ELF-1 (cell line): ENCODE measurements at places on chromosomes 5 and 9.

GRCh38 chr9:122320413-122320881, 50.4 kb upstream of the PTGS1 start:
- no peak for DNase-seq

DNA sequence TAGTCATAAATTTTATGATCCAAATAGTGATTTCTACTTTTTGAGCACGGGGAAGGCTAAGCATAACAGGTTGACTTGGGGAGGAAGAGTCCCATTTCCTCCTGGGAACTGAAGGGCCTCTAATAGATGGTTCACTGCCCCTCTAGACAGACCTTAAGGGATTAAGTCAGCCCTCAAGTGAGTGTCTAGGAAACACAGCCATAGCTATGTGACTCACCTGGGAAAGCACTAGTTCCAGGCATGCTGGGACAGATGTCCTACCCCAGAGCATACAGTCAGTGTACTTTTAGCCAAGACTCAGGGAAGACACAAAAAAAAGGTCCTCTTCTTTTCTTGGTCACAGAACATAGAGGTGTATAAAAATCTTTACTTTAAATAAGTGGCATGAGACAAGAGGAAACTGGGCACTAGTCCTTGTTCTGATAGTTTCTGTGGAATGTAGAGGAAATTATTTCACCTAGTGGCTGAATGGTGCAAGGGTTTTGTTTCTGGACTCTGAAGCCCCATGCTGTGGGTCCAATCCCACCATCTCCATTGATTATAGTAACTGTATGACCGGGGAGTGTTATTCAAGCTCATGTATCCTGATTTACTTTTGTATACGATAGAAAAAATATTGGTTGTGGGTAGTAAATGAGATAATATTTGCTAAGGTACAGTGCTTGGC, 86.0 kb downstream of the NREP start:
- DNase-seq = no peak

GRCh38 chr5:93635991-93636390, 53.0 kb downstream of the NR2F1 start:
- DNase-seq = no peak

DNA sequence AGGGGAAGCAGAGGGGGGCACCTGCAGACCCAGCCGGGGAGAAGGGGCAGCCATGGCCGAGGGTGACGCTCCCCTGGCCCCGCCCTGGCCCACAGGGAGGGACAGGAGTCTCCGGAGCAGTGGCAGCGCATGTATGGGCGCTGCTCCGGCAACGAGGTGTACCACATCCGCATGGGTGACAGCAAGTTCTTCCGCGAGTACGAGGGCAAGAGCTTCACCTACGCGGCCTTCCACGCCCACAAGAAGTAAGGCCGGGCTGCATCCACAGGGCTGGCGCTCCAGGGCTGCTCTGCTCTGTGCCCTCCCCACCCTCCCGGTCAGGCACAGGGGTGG, 68.2 kb downstream of the KCNT1 start:
- DNase-seq = no peak

GRCh38 chr5:10617103-10617502, 53.2 kb downstream of the ANKRD33B start:
- DNase-seq = no peak

- DNase-seq = no peak
Observed at GRCh38 chr5:146791471-146791870, 87.1 kb downstream of the PPP2R2B start.

GRCh38 chr5:40634154-40634553, 45.6 kb upstream of the PTGER4 start:
- no peak for DNase-seq

GRCh38 chr5:405421-405820, 37.6 kb upstream of the EXOC3 start:
- DNase-seq = no peak

DNA sequence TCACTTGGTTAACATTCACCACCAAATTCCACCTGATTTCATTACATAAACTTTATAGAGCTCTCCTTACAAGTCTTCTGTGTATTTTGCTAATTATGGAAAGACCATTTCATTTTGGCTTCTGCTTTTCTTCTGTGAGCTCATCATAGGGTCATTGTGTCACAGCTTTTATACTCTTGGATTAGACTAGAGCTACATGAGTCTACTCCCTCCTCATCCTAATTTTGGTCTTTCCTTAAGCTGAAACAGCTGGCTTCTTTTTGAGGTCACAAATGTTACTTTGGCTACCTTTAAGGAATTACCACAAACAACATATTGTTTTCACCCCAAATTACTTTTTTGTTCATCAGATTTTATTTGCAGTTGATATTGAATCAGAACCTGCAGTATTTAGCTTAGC, 103.0 kb downstream of the NPR3 start:
- no peak for DNase-seq

DNA sequence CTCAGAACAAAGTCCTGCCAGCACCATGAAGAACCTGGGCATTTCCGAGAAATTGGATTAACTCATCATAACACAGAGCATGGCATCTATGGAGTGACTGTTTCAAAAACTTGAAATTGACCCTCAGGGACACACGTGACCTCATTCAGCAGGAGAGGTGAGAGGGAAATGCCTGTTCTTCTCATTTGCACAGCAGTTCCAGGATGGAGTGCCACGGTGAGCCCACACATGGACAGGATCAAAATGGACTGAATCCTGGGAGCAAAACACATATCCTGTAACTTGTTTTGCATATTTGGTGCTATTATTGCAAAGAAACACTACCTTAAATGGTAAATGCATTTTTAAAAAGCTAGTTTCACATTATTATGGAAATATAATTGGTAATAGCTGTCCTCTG, 256.1 kb upstream of the IRX2 start:
- no peak for DNase-seq

- DNase-seq = no peak
Observed at GRCh38 chr9:135410421-135410820, 69.2 kb upstream of the PPP1R26 start.

- DNase-seq = no peak
Observed at GRCh38 chr9:105842023-105842644, 147.8 kb downstream of the TMEM38B start.

GRCh38 chr5:110440058-110440457, 286.4 kb downstream of the TMEM232 start:
- no peak for DNase-seq

GRCh38 chr5:139091439-139092156, 106.6 kb downstream of the SIL1 start:
- peak; percentile 13 for DNase-seq

- DNase-seq = no peak
Observed at GRCh38 chr5:143431789-143432188, 28.3 kb upstream of the NR3C1 start.

DNA sequence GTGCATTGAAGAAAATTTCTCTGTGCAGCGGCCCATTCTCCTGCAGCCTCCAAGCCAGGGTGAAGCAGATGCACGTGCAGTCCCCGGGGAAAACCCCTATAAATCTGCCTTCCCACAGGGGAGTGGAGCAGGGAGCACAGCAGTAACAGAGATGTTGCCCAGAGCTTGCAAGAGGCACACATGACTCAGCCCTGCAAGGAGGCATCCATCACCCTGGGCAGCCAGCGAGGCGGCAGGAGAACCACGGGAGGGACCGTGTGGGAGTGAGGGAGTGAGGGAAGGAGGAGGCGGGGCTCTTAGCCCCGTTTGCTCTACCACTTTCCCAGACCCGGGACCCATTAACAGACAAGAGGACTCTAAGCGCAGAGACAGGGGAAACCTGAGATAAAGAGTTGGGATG, 96.2 kb upstream of the ARAP3 start:
- peak; percentile 50 for DNase-seq

GRCh38 chr9:15422372-15423230, at the start of gene SNAPC3:
Gene SNAPC3 (plus strand): TSS chr9:15422876. CDS start chr9:15422880, 4 bp downstream.
- peak; percentile 98 for DNase-seq

DNA sequence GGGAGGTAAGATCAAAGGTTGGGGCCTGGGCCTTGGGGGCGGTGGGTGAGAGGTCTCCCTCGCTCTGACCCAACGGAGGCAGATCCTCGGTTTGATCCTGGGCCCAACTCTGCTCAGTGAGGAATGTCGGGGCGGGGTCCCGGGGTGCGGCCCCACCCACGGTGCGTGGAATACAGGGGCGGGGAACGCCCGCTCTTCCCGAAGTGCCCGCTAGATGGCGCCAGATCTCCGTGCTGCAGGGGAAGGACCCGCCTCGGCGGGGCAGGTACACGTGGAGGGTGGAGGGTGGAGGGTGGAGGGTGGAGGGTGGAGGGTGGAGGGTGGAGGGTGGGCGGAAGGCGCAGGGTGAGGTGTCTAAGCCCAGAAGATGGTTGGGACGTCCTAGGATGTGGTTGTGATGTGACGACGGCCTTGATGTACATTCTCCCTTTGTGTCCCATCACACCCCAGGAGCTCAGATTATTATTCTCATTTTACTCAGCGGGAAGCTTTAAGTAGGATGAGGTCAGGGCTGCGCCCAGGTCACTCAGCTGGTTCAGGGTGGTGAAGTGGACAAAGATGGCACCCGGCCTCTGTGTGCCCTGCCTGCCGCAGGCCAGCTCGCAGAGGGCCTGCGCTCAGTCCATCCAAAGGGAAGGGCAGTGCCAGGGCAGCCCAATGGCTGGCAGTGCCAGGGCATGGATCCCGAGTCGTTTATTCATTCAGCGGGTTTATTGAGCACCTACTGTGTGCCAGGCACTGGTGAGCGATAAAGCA, 9.4 kb upstream of the RPS14 start:
- DNase-seq = peak; percentile 88

GRCh38 chr9:36728651-36729520, 156.2 kb downstream of the MELK start:
- DNase-seq = peak; percentile 93

GRCh38 chr9:114290561-114290986, 32.3 kb upstream of the ORM1 start:
- DNase-seq = no peak

DNA sequence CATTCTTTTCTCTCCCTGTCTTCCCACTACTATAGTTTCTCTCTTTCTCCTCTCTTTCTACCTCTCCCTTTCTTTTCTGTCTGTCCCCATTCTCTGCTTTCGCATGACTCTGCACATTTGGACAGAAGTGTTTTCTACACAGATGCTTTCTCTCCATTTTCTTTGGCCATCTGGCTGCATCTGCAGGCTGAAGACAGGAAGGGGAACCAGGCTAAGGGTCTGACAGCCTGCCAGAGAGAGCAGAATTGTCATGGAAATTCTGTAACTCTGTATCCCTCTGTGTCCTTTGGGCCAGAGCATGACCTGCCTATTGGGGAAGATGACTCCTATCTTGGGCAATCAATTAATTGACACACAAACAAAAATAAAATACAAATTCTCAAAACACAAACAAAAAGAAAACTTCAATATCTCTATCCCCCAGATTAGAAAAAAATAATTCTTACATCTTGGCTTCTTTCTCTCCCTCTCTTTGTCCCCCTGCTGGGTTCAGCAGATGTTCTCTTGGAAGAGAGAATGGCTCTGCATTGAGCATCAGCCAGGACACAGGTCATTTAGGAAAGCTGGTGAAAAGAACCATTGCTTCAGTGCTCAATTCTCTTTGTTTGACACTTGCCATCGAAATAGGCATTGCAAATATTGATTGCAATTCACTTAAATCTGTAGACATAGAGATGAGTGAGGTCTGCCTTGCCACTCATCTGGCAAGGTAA, 415.9 kb upstream of the KLF4 start:
- no peak for DNase-seq

DNA sequence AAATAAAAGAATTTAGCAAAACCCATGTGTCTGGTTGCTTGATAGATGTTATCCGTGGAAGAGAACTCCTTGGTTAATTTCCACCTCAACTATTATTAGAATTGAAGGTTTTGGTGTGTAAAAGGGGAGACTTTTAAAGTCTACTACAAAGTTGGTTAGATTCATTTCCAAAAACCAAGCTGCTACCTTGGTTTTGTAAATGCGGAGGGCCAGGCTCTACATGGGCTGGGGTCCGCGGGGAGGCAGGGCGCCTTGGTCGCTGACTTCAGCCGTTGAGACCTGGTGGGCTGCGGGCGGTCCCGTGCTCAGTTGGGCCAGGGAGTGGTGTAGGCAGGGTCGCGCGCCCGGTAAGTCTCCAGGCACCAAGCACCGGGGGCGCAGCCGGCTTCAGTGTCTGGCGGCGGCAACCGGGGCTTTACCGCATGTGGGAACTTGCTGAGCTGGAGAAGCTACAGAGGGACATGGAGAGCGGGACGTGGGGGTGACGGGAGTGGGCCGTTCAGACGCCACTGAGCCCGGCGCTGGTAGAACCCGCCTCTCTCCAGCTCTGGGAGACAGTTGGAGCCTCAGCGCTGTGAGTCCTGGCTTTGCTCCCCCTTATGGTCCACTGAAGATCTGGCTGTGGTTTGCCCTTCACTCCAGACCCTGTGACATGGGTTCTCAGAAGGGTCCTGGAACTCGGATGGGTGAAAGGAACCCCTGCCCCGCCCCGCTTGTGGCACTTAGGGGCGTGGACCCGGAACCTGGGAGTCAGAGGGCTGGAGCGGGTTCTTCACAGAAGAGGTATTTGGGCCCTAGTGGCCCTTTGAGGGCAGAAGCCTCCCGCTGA, 11.8 kb downstream of the NR2F1 start:
- peak; percentile 59 for DNase-seq

DNA sequence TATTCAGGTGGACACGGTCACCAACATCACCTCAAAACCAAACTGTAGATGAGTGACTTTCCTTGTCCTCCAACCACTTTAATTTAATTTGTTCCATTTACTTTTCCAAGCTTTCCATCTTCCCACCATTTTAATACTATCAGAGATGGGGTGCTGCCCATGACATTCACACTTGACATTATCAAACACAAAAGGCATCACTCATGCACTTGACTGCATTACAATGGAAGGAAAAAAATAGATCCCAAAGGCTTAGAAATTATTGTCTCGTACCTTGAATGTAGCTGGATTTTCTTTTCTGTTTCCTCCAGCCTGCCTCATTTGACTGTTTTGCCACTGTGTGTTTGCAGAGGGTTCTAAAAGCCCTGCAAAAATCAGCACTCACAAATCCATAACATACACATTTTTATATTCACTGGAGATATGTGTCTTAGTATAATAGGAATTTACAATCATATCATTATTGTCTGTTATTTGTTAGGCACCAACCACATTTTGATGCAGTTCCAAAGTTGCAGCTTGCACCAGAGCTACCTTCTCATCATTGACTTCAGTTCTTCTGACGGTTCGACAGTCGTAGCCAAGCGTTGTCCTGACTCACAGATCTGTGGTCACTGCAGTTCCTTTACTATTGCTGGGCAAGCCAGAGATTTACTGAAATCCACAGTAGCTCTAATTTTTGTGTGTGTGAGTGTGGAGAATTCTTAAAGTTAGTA, 712.3 kb upstream of the WWC1 start:
- DNase-seq = no peak

DNA sequence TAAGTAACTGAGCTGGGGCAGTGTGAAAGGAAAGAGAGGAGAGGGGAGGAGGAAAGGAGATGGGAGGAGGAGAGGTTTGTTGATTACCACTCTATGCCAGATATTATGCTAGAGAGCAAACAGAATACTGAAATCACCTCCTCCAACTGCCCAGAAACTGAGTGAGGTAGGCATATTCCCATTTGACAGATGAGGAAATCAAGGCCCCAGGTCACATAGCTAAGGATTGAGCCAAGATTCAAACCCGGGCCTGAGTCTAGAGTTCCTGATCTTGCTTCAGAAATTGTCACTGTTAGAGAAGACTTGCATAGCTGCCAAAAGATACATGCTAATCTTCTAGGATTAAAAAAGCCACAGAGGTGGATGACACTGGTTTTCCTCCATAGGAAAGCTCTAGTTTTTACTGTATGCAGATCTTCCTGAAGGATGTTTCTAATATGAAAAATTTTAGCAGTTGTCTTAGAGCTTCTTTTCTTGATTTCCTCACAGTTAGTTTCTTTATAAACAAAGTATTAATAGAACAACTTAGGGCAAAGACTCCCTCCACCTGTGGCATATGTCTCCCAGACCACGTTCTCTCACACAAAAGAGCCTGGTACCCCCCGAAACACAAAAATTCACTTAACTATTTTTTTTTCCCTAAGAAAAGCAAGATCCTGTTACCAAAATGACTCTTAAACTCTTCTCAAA, 97.4 kb downstream of the NLN start:
- DNase-seq = no peak
